ENCODE measurements at places on chromosomes 16 and 17. TPM values are rescaled to one million over a fixed set of nuclear protein-coding genes. Genes with fewer than 3 reads are reported as not detected.

The CDH8 gene
- 11.1 TPM for total RNA-seq

The CEP295NL gene
- 0.61 TPM for total RNA-seq

The DNAH2 gene
- total RNA-seq = 0.34 TPM

The HOXB9 gene
- 0.09 TPM for total RNA-seq

The LGALS9 gene
- total RNA-seq = 5.7 TPM

The MRPL58 gene
- 41.8 TPM for total RNA-seq

The SOX8 gene
- 10.9 TPM for total RNA-seq

The TEX19 gene
- total RNA-seq = 1.4 TPM

The NPIPA3 gene
- 0.92 TPM for total RNA-seq

The HNF1B gene
- total RNA-seq = 0.26 TPM

The TBC1D3K gene
- not detected for total RNA-seq

The ZG16 gene
- total RNA-seq = not detected

The CDH3 gene
- total RNA-seq = 136 TPM
